ENCODE measurements at places on chromosomes 5 and 9.

GRCh38 chr5:120817044-120817985, 353.2 kb downstream of the PRR16 start:
- DNase-seq = no peak

DNA sequence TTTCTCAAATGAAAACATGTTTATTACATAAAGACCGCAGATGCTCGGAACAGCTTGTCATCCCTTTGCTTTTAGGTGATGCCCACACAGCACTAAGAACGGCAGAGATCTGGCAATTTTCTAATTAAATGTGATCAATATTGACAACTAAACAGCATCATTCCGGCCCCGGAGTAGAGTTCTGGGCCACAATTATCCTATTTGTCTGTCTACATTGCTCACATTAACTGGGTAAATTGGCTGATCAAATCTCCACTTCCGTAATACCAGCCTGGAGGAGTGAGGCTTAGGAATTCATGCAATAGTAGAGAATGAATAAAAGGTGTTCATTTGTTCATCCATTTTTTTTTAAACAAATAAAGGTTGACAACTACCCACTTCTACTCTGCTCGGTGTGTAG, 245.1 kb upstream of the C9orf72 start:
- no peak for DNase-seq

GRCh38 chr9:35353731-35354365, 136.1 kb upstream of the RUSC2 start:
- DNase-seq = no peak

DNA sequence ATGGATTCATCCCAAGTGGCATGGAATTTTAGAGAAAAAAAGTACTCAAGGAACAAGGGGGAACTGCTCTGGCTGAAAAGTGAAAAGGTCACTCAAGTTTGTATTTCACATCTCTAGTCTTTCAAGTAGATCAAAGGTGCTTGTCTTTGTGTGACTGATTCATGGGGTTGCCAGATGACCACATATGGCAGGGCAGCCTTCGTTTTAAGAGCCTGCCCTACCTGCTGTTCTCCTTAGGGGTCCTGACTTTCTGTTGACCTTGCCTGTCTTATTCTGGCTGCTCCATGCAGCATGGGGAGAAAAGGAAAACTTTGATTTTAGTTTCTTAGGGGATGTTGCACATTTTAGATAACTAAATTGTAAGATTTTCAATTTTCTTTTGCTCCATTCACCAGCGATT, 877.7 kb downstream of the TLE1 start:
- no peak for DNase-seq

DNA sequence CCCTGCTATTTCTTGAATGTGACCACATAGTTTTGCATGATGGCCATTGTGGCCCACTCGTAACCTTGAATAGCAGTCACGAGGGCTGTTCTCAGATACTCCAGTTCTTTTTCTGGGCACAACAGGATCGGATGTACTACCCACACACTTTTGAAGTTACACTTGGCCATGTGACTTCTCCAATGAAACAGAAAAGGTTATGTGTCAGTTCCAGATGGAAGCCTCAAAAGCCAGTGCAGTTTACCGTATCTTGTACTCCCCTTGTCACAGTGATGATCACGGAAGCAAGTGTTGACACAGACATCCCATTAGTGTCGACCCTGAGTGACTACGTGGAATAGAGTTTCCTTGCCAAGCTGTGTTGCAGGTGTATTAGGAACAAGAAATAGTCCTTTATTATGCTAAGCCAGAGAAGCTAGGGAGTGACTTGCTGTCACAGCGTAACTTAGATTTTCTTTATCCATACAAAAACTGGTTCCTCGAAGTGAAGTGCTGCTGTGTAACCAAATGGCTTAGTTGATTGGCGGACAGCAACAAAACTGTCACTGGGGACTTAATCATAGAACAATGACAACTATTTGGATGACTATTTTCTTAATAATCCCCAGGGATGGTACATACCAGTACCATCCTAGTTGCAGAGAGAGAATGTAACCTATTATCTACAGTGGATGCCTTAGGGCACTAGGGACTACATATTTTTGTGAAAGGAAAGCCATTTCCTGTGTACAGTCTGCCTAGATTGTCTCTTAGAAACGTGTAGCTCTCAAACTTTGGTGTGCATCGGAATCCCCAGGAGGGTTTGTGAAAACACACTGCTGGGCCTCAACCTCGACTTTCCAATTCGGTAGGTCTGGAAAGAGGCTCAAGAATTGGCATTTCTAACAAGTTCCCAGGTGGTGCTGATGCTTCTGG, 90.1 kb upstream of the DMRT1 start:
- no peak for DNase-seq

Measured in right renal pelvis (tissue), 4 donors.